ENCODE measurements at places on chromosomes 7 and 10.

- no peak for DNase-seq
Observed at GRCh38 chr7:113487925-113488731, 369.8 kb upstream of the SMIM30 start.

DNA sequence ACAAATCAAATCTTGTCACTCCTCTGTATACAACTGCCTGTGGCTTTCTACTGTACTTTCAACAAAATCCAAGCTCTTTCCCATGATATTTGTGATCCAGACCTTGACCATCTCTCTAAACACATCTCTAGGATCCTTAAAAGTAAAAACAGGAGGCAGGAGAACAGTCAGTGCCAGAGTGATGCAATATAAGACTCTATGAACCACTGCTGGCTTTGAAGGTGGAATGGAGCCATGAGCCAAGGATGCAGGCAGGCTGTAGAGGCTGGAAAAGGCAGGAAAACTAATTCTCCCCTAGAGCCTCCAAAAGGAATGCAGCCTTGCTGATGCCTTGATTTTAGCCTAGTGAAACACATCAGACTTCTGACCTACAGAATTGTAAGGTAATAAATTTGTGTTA lies 45.5 kb upstream of the LRRN3 start:
- DNase-seq: no peak

DNA sequence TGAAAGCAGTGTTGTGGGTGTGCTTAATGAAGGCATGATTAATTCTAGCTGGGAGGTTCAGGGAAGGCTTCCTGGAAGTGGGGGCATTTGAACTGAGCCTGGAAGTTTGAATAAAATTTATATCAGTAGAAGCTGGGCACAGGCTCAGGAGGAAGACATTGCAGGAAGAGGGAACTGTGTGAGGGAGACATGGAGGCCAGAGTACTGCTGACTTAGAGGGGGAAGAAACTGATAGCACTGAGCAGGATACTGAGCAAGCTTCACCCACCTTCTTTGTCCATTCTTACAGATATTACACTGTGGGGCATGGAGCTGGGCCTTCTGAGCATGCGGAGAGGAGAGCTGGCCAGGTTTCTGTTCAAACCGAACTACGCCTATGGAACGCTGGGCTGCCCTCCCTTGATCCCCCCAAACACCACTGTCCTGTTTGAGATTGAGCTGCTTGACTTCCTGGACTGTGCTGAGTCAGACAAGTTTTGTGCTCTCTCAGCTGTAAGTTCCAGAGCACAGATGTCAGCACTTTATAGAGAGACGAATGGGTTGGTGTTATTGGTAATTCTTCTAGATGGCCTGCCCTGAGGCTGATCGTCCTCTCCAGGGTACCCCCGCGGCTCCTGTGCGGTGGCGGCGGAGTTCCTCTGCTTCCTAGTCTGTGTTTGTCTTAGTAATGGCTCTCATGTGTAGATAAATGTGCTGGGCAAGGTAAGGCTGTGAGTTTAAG lies 2.1 kb downstream of the FKBP6 start:
- peak; percentile 19 for DNase-seq

DNA sequence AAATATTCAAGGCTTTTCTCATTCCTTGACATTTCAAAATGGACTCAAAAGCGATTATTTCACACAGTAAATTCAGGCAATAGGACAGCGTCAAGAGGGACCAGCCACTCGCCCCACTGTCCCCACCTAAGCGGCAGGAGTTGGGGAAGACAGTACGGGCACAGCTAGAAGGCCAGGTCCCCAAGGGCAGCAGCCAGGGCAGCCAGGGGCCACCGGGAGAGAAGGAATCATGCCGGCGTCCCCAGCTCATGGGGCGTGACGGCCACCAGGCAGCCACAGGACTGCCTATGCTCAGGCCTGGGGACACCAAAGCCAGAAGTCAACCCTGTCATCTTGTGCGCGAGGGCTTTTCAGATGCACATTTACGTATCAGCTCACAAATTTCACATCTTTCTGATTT lies 225.7 kb upstream of the PPP2R2D start:
- DNase-seq: no peak

GRCh38 chr7:87058744-87059524 lies 520 bp downstream of the ELAPOR2 start:
- DNase-seq: peak; percentile 37

DNA sequence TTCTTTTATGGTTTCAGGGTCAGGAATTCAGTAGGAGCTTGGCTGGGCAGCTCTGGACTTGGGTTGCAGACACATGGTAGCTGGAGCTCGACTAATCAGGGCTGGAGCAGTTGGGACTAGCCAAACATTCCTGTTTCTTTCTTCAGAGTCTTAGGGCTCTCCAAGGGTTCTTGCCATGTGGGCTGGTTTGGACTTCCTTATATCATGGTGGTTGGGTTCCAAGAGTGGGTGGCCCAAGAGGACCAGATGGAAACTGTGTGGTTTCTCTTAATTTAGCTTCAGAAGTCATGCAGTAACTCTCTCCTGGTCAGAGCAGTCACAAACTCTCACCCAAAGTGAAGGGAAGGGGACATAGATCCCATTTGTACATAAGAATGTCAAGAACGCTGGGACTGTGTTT lies 270.1 kb upstream of the FZD1 start:
- no peak for DNase-seq

All from large intestine (tissue), 12 donors.